ENCODE measurements at places on chromosomes 12 and 14. TPM values are rescaled to one million over a fixed set of nuclear protein-coding genes. Genes with fewer than 3 reads are reported as not detected.

The ZNF605 gene
- total RNA-seq = 10.0 TPM

The BBS10 gene
- total RNA-seq = 4.6 TPM

The TIMM9 gene
- 29.4 TPM for total RNA-seq

The PAPLN gene
- total RNA-seq = 1.8 TPM

GRCh38 chr12:68206446-68206845 is 19.2 kb downstream of the IL26 start:
- no peak for DNase-seq

GRCh38 chr12:45458854-45459807 is 243.2 kb downstream of the ANO6 start:
- DNase-seq = no peak

- DNase-seq = no peak
These were observed 2.9 kb downstream of the RNF212B start for GRCh38 chr14:23240661-23241060.

DNA sequence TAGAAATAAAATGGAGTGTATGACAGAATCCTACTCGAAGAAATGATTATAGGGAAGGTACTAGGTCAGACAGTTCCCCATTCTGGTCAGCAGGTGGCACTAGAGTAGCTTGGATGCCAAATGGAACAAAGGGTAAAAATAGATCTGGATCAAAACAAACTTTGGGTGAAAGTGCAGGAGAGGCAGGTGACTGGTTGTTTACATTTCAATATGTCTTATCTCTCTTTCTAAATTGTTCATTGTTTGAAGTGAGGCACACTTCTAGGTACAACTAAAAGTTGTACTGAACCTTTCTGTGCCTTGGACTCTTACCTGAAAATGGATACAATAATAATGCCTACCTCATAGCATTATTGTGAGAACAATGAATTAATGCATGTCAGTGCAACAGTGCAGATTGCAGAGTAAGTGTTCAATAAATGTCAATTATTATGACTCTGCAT is 62.0 kb upstream of the OSBPL8 start:
- DNase-seq = peak; percentile 80

DNA sequence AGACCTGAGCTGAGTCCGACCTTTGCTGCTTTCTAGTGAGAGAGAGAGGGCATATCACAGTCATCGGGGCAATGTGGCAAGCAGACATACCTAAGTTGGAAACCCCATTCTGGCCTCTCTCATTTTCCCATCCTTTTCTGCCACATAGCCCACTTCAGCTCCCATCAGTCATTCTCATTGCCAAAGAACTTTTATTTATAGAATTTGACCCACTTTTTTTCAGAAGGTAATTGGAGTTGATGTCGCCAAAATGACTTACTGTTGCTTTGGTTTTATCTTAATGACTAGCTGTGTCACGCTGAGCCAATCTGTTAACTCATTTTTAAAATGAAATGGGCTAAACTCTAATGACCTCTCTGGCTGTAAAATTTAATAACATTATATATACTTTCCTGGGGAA is 63.9 kb upstream of the RMST start:
- DNase-seq = no peak

DNA sequence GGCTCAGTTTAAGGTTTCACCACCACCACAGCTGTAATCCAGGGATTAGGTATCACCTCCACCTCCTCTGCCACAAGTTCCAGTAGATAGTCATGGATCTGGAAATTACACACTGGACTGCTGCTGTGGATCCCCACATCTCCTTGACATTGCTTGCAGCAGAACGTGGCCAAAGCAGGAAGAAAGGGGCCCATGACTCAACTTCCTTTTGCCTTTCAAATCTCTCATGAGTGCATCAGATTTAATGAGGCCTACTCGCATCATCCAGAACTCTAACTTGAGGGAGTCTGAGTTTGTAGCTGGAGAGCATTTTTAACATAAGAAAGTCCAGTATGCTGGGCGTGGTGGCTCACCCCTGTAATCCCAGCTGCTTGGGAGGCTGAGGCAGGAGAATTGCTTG is 29.2 kb upstream of the TMED10 start:
- peak; percentile 52 for DNase-seq

- DNase-seq = no peak
These were observed 52.3 kb upstream of the BCL11B start for GRCh38 chr14:99324291-99324690.

DNA sequence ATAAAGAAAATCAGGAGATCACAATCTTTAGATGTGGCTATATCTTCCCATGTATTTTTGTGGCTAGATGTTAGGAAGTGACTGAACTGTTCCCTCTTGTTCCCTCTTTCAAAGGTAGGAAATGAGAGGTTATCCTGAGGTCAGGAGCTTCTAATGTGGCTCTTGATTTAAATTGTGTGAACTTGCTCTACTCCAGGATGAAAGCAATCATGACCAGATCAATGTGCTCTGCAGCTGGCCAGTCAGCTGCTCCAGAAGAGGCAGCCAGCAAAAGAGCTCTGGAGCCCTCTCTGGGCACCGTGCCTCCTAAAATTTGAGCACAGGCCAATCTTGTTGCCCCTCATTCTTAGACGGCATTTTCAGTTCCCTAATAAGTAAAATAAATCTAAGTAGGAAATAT is 32.0 kb downstream of the CDK17 start:
- DNase-seq = no peak

- no peak for DNase-seq
These were observed 62.4 kb downstream of the ARMH4 start for GRCh38 chr14:58089612-58090011.

Measured in activated CD8-positive, alpha-beta memory T cell treated with anti-CD3 and anti-CD28 coated beads, Interleukin-2, amount 10 ng/mL, durations not matched to agents 7 days and 5 days (primary cell).